HFFc6 (cell line): ENCODE measurements at places on chromosomes 5 and 9. TPM values are rescaled to one million over a fixed set of nuclear protein-coding genes. Genes with fewer than 3 reads are reported as not detected.

Gene ANGPTL2
- total RNA-seq = 14.2 to 20.5 TPM (median 14.7 TPM) in 3 replicates

DNA sequence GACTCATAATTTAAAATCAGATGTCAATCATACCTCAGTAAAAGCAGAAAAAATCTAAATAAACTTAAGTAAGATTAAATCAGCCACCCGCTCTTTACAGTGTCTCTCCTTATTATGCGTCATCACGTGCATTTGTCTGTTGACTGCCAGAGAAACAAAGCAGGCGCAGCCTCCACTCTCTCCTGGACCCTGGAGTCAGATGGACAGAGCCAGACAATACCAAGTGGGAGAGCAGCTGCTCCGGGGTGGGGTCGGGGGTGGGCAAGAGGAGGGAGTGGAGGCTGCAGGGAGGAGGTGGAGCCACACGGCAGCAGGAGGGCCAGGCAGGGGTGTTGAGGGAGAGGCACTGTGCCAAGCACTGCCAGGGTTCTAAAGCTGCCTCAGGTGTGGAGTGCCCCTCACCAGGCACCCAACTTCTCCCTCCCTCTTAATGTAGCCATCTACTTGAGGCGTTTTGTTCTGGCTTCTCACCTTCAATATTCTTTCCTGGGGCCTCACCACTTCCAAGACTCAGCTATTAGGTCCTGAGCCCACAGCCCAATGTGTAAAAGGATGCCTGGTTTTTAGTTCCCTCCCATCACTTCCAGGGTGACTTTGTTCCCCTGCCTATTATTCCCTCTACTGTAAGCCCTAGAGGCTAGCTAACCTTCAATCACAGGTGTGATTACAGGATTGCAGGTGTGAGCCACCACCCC, 96.3 kb downstream of the GLDC start:
- peaks cover 38% of the 10 kb centered on the region for H3K4me1 ChIP-seq
- H3K27me3 ChIP-seq = peaks cover 3% of the 10 kb centered on the region; the same call in 1 of the 2 replicates
- no peaks in the 10 kb centered on the region for H3K36me3 ChIP-seq
- no peak overlapping the region for H3K4me3 ChIP-seq
- H3K27ac ChIP-seq = peak overlapping the region; percentile 5; the same call in 1 of the 2 replicates
- no peak for DNase-seq

- no peak overlapping the region for H3K4me3 ChIP-seq
- DNase-seq = peak; percentile 31
- no peaks in the 10 kb centered on the region for H3K36me3 ChIP-seq
- H3K27ac ChIP-seq = no peak overlapping the region
Observed at GRCh38 chr9:96661711-96662110, 6.6 kb upstream of the PRXL2C start.

DNA sequence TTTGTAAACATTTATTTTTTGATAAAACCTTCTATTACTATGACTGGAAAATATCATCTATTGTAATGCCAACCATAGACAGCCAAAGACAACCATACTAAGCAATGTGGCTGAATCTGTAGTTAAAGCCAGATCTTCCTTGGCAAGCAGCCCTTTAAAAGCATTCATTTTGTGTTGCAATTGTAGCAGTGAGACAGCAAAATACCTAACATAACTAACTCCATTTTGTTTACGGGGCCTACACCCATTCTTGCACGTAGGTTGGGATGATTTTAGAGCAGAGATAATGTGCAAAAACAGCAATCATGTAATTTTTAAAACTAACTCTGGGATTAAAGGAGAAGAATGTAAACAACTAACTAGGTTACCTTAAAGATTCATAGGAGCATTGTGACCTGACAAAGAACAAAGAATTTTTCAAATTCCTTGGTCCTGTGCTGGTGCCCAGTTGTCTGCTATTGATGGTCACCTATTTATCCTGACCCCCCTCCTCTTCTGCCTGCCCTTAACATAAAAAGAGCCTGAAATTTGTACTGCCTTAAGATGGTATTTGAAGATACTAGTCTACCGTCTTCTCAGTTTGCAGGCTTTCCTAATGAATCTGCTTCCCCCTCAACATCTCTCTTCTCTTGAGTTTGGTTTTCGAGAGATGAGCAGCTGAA, 10.6 kb downstream of the IFNA1 start:
- H3K4me3 ChIP-seq = no peak overlapping the region
- DNase-seq = peak; percentile 32
- H3K4me1 ChIP-seq = peaks cover 92% of the 10 kb centered on the region
- H3K27ac ChIP-seq = peak overlapping the region; percentile 32

Gene IFNA5
- total RNA-seq = not detected in 3 replicates

DNA sequence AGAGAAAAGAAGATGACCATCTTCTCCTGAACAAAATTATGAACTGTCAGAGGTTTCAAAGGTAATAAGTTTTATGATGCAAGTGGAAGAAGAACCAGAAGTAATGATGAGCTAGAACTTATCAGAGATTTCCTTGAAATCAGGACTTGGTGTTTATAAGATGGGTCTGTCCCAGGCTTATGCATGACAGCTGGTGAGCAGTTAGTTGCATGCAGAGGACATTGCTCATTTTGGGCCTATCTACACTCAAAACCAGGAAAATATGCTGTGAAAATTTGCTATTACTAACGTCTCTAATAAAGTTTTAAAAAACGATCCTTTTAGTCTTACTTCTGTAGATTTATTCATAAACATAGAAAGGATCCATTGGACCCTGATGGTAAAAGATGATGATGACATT, 6.6 kb upstream of the STC2 start:
- peak overlapping the region; percentile 19; the same call in 1 of the 2 replicates for H3K27ac ChIP-seq
- no peak overlapping the region for H3K4me3 ChIP-seq
- H3K36me3 ChIP-seq = no peaks in the 10 kb centered on the region
- peaks cover 36% of the 10 kb centered on the region for H3K4me1 ChIP-seq
- H3K27me3 ChIP-seq = peaks cover 3% of the 10 kb centered on the region
- no peak for DNase-seq

Gene CXCL14
- not detected in 3 replicates for total RNA-seq

- H3K36me3 ChIP-seq = no peaks in the 10 kb centered on the region
- no peaks in the 10 kb centered on the region; the same call in 1 of the 2 replicates for H3K27me3 ChIP-seq
- no peaks in the 10 kb centered on the region for H3K4me1 ChIP-seq
- no peak overlapping the region for H3K4me3 ChIP-seq
Observed at GRCh38 chr5:61974680-61975079, 331.3 kb upstream of the KIF2A start.

GRCh38 chr5:145943674-145944121, 7.3 kb downstream of the SH3RF2 start:
- H3K4me1 ChIP-seq = peaks cover 58% of the 10 kb centered on the region
- no peak overlapping the region for H3K27ac ChIP-seq
- no peak overlapping the region for H3K4me3 ChIP-seq
- peaks cover 19% of the 10 kb centered on the region for H3K27me3 ChIP-seq
- no peak for DNase-seq
- no peaks in the 10 kb centered on the region for H3K36me3 ChIP-seq

Gene TLR4
- total RNA-seq = 2.6 to 21.5 TPM (median 20.2 TPM) in 3 replicates

GRCh38 chr5:171498166-171498565, 78.7 kb downstream of the FGF18 start:
- peaks cover 16% of the 10 kb centered on the region for H3K27me3 ChIP-seq
- no peak overlapping the region for H3K27ac ChIP-seq
- DNase-seq = no peak
- no peak overlapping the region for H3K4me3 ChIP-seq
- peaks cover 20% of the 10 kb centered on the region for H3K4me1 ChIP-seq

Gene NOTCH1
- total RNA-seq = 11.3 to 15.3 TPM (median 13.8 TPM) in 3 replicates

Gene ST8SIA4
- not detected in 3 replicates for total RNA-seq

DNA sequence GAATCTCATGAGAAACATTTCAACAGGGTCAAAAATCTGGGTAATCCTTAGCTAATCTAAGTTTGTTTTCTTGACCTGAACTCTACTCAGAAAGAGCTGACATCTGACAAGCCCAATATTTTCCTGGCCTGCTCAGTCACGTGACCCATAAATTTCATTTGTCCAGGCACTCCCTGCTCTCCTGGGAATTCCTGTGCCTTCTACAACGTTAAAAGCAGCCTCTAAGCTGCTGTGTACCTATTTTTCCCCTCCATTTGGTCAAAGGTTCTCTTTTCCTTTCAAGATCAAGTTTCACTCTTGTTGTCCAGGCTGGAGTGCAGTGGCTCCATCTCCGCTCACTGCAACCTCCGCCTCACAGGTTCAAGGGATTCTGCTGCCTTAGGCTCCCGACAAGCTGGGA, 148.8 kb upstream of the ABCA1 start:
- peaks cover 30% of the 10 kb centered on the region for H3K4me1 ChIP-seq
- no peak for DNase-seq
- H3K36me3 ChIP-seq = no peaks in the 10 kb centered on the region
- H3K4me3 ChIP-seq = no peak overlapping the region
- no peaks in the 10 kb centered on the region; the same call in 1 of the 2 replicates for H3K27me3 ChIP-seq

DNA sequence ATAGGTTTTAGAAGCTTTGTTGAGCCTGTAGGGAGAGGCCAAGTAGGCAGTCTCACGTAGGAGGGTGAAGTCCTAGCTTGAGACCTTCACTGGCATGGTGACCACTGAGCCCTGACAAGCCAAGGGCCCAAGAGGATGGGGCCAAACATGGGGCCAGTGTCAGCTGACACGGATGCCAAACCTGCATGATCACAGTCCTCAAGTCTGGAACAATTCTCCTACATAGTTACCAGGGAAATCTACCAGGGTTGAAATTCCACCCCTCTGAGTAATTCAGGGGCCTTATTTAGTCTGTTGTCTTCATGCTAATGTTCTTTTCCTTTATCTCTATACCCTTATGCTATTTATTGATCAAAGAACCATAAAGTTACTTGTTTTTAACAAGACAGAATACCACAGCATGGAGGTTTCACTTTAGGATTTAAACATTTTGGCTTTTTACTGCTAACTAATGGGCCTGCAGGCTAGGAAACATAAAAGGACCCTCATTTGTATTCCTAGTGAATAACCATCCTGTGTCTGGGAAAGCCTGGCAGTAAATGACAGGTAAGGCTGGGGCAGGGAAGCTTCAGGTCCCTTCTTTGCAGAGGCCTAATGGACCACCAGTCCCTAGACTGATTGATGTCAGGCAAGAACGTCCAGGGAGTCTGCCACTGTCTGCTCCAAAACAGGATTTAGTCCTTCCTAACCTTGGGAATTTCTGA, 140.8 kb downstream of the FGF1 start:
- H3K27ac ChIP-seq = peak overlapping the region; percentile 79
- no peaks in the 10 kb centered on the region for H3K27me3 ChIP-seq
- peak; percentile 13 for DNase-seq
- H3K4me3 ChIP-seq = no peak overlapping the region; the same call in 1 of the 2 replicates
- H3K36me3 ChIP-seq = no peaks in the 10 kb centered on the region
- H3K4me1 ChIP-seq = peaks cover 82% of the 10 kb centered on the region

Gene SPATA31A3
- total RNA-seq = not detected in 2 replicates
